ENCODE measurements at places on chromosomes 2 and 18.

DNA sequence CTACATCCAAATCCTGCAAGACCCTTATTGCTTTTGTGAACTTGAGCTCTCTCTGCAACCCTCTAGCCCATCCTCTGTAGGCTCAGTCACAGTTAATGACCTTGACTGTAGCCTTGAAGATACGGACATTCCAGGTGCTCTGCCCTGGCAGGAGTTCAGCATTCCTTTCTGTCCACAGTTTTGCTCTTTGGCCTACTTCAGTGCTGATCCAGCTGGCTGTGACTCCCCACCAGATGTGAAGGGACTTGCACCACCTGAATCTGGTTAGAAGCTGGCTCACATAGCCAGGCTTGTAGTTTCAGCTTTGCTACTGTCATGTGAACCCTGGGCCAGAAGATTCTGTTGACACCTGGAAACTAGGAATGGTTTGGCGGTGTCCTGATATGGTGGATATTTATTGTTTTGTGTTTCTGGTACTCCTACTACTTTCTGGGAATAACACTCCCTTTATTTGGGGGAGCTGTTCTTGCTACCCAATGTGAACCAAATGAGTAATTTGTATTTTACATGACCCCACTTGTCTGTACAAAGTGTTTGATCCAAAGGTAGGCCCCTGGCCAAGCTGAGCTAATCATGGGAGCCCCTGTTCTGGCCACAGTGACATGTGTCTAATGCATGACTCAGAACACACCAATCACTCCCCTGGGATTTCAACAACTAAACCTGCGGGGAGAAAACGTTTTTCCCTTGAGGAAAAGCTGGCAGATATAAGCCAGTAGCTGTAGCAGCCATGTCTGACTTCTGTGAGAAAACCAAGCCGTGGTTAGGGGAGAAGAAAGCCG lies 73.4 kb downstream of the CDCA7 start:
- DNase-seq, result no peak

GRCh38 chr18:13218368-13218991 lies at the start of gene LDLRAD4:
Gene LDLRAD4 (plus strand): TSS chr18:13218760.
- no peak for DNase-seq

DNA sequence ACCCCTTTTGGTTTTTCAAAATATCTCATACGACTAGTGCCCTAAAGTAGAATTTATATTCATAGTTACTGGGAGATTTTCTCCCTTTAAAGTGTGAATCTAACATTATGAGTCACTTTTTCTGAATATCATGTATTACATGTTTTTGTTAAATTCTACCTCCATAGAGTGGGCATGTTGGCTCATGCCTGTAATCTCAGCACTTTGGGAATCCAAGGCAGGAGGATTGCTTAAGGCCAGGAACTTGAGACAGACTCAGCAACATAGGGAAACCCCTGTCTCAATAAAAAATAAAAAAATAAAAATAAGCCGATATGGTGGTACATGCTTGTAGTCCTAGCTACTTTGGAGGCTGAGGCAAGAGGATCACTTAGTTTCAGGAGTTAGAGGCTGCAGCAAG lies 45.3 kb upstream of the UNC80 start:
- DNase-seq, result no peak

GRCh38 chr2:48515513-48515985 lies 14.4 kb upstream of the STON1 start:
- DNase-seq, result no peak

GRCh38 chr2:36710858-36711515 lies 14.5 kb downstream of the VIT start:
- no peak for DNase-seq

GRCh38 chr18:63528863-63529492 lies 13.2 kb upstream of the SERPINB12 start:
- DNase-seq, result no peak

DNA sequence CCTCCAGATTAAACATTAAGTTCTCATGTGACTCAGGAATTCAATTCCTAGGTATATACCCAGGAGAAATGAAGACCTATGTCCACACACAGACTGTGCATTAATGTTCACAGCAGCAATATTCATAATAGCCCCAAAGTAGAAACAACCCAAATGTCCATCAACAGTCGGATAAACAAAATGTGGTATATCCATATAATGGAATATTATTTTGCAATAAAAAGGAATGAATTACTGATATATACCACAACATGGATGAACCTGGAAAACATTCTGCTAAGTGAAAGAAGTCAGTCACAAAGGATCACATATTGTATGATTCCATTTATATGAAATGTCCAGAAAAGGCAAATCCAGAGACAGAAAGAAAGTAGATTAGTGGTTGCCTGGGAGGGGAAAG lies 20.5 kb downstream of the PELI1 start:
- DNase-seq, result no peak

GRCh38 chr2:134576478-134576877 lies 142.3 kb downstream of the TMEM163 start:
- DNase-seq, result no peak

- no peak for DNase-seq
These were observed 65.0 kb downstream of the MYCN start for GRCh38 chr2:16005389-16005788.

DNA sequence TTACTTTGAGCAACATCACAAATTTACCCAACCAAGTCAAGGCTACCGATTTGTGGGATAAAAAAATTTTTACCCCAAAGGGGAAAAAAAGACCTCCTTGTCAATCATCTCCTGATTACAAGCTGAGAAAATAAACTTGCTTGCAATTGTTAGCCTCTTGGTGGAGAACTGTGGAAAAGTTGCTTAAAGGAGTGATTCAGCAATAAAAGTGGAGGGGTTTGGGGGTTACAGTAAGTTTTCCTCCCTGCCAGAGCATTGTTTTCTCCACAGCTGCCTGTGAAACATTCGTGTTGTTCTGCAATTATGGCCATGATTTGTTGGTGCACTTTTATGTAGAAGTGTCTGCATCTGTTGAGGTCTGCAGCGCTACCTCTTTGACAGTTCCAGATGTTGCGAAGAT lies 82.6 kb downstream of the EN1 start:
- DNase-seq, result no peak

DNA sequence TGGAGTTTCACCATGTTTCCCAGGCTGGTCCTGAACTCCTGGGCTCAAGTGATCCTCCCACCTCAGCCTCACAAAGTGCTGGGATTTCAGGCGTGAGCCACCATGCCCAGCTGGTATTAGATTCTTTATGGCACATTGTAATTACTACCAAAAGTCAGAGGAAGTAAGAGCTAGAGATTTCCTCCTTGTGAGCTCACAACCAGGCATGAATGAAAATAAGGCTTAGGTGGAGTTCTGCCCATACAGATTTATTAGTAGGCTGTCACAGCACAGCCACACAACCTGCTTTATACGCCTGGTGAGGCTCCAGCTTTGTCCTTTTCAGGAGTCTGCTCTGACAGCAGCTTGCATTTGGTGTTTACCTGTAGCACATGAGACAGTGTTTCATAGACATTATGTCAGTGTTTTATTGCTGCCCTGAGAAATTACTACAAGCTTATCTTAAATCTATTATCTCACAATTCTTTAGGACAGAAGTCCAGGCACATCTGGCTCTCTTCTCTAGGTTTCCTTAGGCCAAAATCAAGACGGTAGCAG lies 156.6 kb downstream of the TANC1 start:
- no peak for DNase-seq

GRCh38 chr2:16323551-16324543 lies 341.8 kb downstream of the CYRIA start:
- no peak for DNase-seq

DNA sequence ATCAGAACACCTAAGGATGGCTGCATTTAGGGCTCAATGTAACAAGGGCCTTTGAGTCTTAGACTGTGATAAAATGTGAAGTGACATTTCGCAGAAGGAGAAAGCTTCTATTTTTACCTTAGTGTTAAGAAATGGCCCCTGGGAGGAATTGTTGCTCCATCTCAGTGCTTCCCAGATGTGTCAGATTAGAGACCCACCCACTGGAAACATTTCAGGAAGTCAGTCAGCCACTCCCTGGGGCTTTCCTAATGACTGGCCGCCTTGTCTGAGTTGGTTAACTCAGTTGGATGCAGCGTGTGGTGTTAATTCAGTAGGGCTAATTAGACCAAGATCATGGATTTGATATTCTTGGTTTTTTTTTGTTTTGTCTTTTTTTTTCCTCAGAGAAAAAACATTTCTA lies 355.9 kb downstream of the PIK3C3 start:
- no peak for DNase-seq

DNA sequence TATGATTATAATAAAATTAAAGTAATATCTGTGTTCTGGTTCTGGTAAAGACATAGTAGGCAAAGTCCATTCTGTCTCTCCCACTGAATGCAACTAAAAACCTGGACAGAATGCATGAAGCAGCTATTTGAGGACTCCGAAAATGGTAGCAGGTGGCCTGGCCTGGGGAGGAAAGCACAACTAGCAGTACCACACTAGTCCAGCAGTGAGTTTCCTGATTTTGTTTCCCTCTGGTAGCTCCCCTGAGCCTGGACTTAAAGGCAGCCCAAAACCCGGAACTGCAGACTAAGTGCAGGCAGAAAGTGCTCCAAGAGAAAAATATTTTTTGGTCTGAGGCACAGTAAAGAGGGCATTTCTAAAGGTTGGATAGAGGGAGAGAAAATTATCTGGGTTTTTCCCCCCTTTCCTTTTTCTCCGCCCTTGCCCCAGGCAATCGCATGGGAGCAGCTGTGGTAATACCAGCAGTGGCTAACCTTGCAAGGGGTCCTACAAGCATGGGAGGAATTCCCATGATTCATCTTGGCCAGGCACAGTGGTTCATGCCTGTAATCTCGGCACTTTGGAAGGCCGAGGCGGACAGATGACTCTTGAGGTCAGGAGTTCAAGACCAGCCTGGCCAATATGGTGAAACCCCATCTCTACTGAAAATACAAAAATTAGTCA lies 32.3 kb downstream of the ASXL2 start:
- no peak for DNase-seq

DNA sequence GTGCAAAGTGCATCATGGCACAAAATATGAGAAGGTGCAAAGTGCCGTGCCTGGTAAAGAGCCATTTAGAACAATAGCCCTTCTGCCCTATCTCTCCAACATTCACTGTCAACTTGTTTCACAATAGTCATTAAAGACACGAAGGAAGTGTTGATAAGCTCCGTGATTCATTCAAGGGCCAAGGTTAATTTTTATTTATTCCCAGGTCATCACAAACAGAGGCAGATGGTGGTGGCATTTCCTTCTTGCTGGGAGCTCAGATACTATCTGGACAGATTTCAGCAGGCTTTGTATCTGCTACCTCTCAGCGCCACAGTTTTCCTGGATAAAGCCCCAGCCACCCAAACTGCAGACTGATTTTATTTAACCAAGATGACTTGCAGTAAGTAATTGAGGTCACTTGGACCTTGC lies 309.3 kb downstream of the ZNF521 start:
- DNase-seq, result no peak

- DNase-seq, result no peak
These were observed 958.5 kb downstream of the CNTNAP5 start for GRCh38 chr2:124983595-124983994.

- no peak for DNase-seq
These were observed 129.3 kb upstream of the EPAS1 start for GRCh38 chr2:46167924-46168323.

GRCh38 chr18:10755855-10756254 lies 230.0 kb downstream of the NAPG start:
- no peak for DNase-seq

DNA sequence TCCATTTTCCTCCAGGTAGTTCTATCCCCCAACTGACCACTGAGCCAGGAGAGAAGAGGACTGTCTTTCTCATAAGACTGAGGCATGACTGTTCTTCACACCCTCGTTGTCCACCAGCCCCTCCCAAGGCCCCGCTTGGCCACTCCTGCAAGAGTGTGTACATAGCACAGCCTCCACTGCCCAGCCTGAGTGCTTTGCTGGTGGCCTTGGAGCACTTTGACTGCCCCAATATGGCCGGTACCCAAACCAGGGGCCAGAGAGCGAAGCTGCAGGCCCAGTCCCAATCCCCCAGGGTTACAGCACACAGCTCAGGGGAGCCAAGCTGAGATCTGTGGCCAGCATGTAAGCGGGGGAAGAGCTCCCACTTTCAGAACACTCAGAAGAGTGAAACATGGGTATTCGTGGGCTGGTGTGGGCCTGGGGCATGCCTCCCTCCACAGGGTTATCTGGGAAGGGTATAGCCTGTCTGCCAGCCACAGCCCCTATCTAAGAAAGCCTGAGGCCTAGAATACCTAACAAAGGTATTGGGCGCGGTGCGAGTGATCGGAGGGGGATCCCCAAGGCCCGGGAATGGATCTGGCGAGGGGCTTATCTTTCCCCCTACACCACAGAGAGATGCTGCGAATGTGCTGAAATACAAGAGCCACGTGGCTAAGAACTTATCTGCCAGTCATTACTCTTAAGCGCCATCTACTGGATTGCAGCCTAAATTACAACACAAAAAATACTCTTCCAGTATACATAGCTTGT lies 163.8 kb downstream of the WDPCP start:
- DNase-seq, result no peak

- no peak for DNase-seq
These were observed 115.0 kb downstream of the ICA1L start for GRCh38 chr2:202756598-202756997.

GRCh38 chr2:153601812-153602211 lies 123.2 kb upstream of the RPRM start:
- DNase-seq, result no peak
